ENCODE measurements at places on chromosomes 3 and 15.
A peak's percentile ranks its signal among the peaks of the same experiment; 100 is the strongest.

DNA sequence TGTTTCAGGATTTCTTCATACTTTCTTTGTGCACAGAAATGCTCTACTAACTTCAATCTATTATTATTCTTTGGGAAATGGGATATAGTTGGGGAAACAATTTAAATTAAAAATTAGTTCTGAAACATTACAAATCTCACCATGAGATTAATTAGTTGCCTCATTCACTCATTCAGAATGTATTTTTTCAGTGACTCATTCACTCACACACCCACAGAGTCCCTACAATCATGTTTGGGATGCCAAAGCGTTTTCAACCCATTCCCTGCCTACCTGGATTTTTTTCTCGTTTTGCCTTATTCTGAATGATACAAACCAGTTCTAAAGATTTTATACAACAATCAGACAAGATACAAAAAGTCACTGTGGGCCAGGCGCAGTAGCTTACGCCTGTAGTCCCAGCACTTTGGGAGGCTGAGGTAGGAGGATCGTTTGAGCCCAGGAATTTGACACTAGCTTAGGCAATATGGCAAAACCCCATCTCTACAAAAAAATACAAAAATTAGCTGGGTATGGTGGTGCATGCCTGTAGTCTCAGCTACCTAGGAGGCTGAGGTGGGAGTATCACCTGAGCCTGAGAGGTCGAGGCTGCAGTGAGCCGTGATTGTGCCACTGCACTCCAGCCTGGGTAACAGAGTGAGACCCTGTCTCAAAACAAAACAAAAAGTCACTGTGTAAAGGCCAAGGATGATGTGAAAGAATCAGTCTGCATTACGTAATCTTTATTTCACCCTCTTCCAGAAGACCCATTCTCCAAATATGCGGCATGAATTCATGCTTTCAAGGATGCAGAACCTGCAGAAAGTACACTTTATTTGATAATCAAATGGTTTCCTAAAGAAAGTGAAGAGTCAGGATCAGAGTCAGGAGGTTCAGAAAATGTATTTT is 34.8 kb upstream of the ARHGEF3 start:
- no peak for DNase-seq

DNA sequence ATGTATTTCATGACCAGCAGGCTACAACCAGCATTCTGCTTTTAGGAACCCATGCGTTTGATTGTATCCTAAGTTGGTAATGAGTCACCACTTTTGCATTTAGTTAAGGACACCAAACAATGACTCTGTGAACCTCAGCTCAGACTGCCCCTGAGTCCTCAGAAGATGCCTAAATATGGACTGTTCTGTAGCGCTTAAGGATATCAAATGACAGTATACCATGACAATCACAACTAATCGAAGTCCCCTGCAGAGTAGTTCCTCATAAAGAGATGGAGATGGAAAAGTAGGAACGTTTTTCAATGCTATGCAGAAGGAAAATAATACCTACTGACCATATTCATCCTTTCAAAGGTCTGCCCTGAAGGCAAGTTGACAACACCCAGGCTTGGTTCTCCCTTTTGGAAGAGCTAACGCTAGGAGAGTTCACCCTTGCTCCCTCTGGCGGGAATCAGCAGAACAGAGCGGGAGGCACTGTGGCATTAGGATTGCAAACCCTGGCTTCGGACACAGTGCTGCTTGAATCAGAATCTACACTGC is 508.6 kb downstream of the FHIT start:
- peak; percentile 3 for DNase-seq

GRCh38 chr3:186902154-186902553 is 28.2 kb upstream of the ST6GAL1 start:
- DNase-seq = no peak

- DNase-seq = no peak
These were observed 911 bp downstream of the RFTN1 start for GRCh38 chr3:16512435-16513140.

GRCh38 chr15:85542895-85543331 is 162.5 kb downstream of the AKAP13 start:
- peak; percentile 82 for DNase-seq

DNA sequence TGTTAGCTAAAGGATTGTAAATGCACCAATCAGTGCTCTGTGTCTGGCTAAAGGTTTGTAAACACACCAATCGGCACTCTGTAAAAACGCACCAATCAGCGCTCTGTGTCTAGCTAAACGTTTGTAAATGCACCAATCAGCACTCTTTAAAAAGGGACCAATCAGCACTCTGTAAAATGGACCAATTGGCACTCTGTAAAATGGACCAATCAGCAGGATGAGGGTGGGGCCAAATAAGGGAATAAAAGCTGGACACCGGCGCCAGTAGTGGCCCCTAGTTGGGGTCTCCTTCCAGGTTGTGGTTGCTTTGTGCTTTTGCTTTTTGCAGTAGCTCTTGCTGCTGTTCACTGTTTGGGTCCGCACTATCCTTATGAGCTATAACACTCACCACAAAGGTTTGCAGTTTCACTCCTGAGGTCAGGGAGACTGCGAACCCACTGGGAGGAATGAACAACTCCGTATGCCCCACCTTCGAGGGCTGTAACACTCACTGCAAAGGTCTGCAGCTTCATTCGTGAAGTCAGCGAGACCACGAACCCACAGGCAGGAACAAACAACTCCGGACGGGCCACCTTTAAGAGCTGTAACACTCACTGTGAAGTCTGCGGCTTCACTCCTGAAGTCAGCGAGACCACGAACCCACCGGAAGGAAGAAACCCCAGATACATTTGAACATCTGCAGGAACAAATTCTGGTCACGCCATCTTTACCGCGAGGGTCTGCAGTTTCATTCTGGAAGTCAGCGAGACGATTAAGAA is 1.1 kb upstream of the SUCLG2 start:
- DNase-seq = no peak

DNA sequence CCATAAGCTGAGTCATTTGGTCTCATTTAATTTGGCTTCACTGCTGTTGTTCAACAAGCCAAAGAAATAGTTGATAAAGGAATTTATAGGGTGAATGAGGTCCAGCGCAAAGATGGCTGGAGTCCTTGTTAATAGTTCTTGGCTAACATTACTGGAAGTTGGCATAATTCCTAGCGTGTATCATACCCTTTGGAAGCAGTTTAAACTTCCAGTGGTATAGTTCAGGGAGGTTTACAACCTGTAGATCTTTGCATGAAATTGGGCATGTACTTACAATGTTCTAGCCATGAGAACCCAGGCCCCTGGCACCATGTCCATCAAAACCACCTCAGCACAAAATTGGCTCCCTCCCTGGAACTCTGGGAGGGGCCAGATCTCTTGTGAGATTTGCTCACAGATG is 380.8 kb downstream of the LRTM1 start:
- DNase-seq = no peak

DNA sequence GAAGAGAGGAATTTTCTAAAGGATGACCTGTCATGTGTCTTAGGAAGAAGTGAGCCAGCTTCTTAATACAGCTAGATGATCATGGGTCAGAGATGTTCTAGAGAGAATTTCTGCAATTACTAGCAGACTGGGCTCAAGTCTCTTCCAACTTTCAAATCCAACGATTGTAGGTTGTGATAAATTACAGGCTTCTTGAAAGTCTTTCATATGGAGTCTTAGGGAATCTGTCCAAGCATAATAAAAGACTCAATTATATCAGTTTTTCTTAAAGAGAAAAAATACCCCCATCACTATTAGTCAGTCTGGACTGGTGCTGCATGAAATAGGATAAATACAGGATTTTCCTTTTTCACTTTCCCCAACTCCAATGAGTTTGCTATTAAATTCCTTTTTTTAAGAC is 59.1 kb downstream of the DRD3 start:
- no peak for DNase-seq

- DNase-seq = peak; percentile 42
These were observed 1.7 kb downstream of the CMTM8 start for GRCh38 chr3:32240159-32240545.

GRCh38 chr3:192170659-192171058 is 556.7 kb downstream of the FGF12 start:
- no peak for DNase-seq

All from HT-29 (cell line).